ENCODE measurements at places on chromosomes 11 and 22.

- DNase-seq: no peak
Observed at GRCh38 chr11:17771415-17771814, 36.8 kb downstream of the KCNC1 start.

GRCh38 chr11:58845386-58845785 is 882 bp upstream of the GLYATL2 start:
- no peak for DNase-seq

DNA sequence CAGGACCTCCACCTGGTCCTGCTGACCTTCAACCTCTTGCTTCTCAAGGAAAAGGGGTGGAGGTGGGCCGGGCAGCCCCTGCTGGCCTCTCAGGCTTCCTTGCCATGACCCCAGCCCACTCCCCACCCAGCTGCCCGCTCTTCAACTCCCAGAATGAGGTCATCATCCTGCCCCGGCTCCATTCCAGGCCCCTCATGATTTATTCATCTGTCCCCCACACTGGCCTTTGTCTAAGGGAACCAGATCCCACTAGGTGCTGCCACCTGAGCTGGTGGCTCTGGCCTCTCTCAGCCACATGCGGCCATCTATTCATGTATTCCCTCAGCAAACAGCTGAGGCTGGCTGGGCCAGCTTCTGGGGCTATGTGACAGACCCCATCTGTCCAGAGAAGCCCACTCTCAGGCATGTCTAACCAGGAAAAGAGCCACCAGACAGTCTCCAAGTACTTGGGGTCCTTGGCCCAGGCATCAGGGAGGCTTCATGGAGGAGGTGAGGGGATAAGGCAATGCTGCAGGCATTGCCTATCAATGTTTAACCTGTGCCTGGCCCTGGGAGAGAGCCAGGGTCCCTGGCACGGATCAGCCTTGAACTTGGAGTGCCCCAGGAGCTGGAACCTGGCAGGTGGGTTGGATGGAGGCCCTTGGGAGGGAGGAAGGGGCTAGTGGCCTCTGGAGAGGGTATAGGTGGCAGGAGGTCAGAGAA is 2.2 kb upstream of the CABP2 start:
- DNase-seq: no peak

DNA sequence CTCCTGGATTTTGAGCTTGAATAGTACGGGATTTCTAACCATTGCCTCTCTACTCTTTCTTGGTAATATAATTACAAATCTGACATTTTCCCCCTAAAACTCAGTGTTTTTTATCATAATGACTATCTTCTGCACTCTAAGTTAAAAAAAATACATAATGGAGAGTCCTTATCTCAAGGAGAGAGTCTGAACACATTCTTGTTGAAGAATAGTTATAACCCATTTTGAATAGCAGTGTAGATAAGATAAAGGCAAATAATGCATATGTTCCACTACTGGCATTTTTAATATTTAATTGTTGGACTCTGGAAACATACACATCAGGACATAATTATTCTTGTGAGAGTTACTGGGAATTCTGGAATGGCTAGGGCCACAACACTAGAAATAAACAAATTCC is 456.5 kb upstream of the ANO5 start:
- DNase-seq: no peak

DNA sequence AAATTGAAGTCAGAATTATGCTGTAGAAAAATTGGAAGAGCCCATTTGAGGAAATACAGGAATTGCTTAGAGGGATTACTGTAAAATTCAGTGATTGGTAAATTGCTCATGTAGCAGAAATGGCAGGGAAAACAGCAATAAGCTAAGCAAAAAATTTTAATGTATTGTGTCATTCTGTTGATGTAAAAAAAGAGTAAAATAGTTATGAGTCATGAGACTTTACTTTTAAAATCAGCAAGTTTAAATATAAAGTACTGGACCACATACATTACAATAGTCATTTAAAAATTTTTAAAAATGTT is 10.4 kb downstream of the PDHX start:
- DNase-seq: no peak

DNA sequence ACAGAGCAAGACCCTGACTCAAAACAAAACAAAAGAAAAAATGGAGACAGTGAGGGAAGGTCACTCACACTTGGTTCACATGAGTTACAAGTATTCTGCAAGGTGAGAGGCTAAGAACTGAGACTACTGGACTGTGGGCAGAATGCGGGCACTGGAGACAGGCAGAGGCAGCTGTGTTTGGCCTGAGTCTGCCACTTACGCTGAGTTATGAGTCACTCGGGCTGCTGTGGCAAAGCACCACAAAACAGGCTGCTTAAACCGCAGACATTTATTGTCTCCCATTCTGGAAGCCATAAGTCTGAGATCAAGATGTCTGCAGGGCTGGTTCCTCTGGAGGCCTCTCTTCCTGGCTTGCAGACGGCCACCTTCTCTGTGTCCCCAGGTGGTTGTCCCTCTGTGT is 122.8 kb downstream of the SHANK2 start:
- no peak for DNase-seq

DNA sequence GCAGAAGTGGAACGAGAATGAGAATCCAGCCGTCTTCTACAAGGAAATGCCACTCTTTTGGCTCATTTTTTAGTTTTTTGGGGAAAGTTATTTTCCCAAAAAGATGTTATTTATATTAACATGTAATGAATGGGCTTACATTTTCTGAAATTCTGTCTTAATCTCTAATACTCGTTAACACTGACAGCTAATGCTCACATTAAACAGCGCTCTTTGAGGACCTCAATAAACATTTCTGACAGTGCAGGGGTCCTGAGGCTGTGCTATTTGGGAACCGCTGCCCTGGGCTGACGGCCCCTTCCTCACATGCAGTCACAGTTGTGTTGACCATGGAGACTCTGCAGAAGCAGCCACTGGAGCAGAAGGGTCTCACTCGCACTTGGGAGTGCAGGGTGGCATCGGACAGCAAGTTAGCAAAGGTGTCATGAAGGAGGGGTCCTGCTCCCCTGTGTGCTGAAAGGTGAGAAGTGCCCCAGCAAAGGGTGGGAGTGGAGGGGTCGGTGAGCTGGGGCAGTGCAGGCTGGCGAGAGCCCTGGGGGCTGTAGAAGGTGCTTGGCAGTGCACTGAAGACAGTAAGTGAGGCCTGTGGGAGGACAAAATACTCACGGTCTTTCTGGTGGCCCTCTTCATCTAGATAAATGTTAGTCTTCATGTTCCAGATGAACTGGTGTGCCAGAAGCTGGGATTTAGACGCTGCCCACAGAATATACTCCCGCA is 53.1 kb upstream of the SERPIND1 start:
- DNase-seq: no peak

GRCh38 chr11:27837895-27838563 is 137.8 kb upstream of the BDNF start:
- DNase-seq: no peak

- no peak for DNase-seq
Observed at GRCh38 chr22:39382410-39382809, 17.2 kb upstream of the TAB1 start.

- no peak for DNase-seq
Observed at GRCh38 chr22:21713428-21714058, 22.1 kb downstream of the YPEL1 start.

- DNase-seq: no peak
Observed at GRCh38 chr11:9136741-9137140, 45.3 kb upstream of the SCUBE2 start.

GRCh38 chr11:116541460-116541859 is 231.3 kb downstream of the BUD13 start:
- DNase-seq: no peak

GRCh38 chr11:26137651-26138050 is 194.3 kb upstream of the ANO3 start:
- DNase-seq: no peak

DNA sequence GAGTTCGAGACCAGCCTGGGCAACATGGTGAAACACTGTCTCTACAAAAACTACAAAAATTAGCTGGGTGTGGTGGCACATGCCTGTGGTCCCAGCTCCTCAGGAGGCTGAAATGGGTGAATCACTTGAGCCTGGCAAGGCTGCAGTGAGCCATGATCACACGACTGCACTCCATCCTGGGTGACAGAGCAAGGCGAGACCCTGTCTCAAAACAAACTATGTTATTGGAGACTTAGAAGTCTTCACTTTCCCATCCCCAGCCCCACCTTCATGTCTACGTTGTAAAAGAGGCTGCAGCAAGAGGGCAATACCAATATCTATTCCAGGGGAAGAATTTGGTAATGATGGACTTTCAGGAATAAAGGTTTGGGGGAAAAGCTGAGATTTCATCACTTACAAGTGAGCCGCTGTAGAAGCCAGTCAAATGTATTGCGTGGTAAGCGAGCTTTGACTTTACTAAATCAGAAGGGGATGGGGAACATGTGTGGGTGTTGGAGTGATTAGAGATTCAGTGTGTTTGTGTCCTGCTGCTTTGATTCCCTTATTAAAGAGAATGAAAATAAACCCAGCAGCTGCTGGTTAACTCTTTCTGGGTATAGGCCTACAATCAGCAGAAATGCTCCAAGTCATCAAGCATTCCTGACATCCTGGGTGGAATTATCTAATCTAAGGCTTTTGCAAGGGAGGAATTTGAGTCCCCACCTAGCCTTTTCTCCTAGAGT is 53.7 kb downstream of the UBASH3B start:
- no peak for DNase-seq

GRCh38 chr11:119691701-119692539 is 37.1 kb downstream of the NECTIN1 start:
- DNase-seq: no peak

- DNase-seq: no peak
Observed at GRCh38 chr22:46142548-46143490, 7.5 kb upstream of the PPARA start.

GRCh38 chr11:67111261-67111660 is 7.8 kb upstream of the KDM2A start:
- DNase-seq: no peak

DNA sequence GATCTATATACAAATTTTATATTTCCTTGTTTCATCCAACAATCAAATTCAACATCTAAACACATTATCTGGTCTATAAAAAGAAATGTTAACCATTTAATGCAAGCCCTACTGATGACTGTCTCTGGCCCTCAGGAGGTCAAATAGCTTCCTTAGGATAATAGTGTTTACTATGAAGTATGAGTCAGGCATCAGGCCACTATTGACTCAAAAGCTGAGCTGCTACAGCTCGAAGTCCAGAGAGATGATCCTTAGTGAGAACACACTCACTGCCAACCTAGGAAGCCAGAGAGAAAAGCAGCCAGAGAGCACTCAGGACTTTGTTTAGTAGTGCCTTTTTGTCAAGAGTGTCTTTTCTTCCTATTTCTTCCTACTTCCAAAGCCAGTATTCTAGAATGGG is 171.8 kb downstream of the SOX6 start:
- no peak for DNase-seq

GRCh38 chr11:61732705-61733104 is 19.7 kb upstream of the MYRF start:
- no peak for DNase-seq
